Stimulated activated CD4-positive, alpha-beta T cell treated with anti-CD3 and anti-CD28 coated beads, TNF-alpha, amount 100 ng/mL, for 1 hour (primary cell): ENCODE measurements at places on chromosomes 6 and 20.

- no peak for DNase-seq
These were observed 138.2 kb upstream of the CST7 start for GRCh38 chr20:24810676-24811407.

DNA sequence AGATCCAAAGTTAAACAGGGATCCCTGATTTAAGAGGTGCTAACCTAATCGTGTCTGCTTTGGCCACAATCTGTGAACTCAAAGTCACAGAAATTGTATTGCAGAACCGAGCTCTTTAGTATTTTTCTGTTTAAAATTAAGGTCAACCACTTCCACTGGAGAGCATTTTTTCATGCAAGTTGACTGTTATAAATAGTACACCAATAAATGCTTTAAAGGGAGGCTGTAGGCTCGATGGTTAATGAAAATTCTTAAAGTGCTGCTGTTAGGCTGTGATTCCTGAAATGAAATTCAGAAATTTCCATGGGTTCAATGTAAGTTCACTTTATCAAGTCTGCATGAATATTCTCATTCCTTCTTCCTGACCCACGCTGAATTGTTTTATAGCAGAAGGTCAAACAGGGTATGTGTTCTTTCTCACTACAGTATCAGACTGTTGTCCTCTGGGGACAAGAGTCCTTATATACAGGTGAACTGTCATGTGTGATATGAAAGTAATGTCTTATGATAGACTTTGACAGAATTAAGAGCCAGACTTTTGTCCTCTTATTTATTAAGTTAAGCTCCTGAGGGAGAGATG lies 92.5 kb upstream of the HDGFL1 start:
- DNase-seq: no peak

GRCh38 chr6:110898111-110898510 lies 23.5 kb downstream of the AMD1 start:
- no peak for DNase-seq

DNA sequence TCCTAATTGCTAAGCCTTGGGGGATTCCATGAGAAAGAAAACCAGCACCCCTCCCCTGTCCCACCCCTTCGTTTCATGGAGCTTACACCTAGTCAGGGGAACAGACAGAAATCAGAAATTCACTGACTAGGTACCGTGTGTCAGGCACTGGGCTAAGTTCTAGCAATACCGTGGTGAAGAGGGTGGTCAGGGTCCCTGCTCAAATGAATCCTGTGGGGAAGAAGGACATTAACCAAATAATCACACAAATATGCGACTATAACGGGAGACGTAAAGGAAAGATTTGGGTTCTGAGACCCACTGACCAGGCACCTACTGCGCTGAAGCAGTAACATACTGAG lies 65.1 kb upstream of the TOP1 start:
- no peak for DNase-seq

DNA sequence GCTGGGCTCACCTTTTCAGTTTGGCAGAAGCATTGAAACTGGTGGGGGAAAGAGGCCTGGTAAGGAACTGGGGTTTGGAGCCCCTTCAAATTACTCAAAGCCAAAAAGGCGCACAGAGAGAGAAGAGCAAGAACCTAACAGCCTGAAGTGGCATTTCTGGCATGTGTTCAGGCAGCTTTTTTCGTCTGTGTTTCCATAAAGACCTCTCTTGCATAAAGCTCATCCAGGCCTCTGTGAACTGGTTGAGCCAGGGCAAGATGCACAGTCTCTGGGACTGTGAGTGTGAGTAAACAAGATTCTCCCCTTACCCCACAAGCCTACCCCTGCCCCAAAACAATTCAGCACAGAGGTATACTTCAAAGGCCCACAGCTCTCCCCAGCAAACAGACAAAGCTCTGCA lies 167.8 kb downstream of the QRSL1 start:
- DNase-seq: no peak

DNA sequence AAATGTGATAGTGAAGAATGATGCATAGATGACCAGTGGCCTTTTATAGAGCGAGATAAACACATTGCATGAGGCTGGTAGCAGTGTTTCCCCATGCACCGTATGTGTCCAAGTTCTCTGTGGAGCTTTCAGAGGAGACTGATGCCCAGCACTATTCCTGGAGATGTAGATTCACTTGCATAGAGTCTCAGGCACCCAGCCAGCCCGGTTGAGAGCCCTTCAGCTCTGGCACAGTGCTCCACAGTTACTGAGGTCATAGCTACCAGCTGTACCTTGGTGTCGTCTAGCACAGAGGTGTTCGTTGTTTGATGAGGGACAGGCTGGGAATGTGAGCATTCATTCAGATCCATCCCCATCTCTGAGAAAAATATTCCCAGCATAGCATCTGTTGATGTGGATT lies 328.9 kb downstream of the FARS2 start:
- no peak for DNase-seq

GRCh38 chr6:33631971-33632557 lies 10.9 kb downstream of the ITPR3 start:
- DNase-seq: no peak

GRCh38 chr20:57647933-57648785 lies 27.9 kb upstream of the ZBP1 start:
- DNase-seq: no peak

DNA sequence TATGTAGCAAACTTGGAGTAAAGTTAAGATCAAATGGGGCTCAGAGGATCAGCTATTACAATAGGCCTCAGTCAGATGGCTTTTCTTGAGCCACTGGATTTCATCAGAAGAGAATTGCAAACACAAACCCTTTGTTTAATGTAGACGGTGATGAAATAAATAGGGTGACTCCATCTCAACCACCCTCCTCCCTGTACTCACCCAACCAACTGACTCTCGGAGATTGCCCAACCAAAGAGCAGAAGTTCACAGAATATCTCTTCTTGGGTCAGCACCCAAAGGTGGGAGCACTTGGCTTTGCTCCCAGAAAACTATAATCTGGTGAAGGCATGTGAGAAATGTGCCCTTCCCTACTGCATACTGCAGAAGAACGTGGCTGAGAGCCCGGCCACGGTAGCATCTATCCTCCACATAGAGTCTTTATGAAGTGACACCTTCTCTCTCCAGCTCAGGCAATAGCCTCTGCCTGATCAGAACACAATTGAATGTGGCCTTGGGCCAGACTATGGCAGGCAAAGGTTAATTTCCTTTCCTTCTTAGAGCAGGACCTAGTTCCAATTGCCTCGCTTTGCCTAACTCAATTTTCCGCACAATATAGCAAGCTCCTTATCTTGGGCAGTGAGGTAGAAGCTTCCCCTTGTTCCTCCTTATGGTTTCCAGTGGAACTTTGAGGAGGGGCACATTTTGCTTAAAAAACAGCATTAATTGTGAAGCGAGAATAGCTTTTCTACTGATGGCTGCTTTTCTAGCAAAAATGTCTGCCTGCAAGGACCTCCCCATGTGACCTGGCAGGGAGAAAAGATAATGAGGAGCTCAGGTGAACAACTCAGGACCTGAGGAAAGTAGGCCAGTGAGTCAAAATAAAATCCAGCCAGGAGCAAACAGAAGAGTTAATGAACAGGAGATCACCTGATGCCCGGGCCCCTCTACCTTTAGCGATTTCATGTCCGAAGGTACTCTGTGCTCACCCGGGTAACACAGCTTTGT lies 79.4 kb downstream of the GFOD1 start:
- no peak for DNase-seq
